Head of caudate nucleus (tissue), 42 donors: ENCODE measurements at places on chromosomes 1 and 21.
A peak's percentile ranks its signal among the peaks of the same experiment; 100 is the strongest.

DNA sequence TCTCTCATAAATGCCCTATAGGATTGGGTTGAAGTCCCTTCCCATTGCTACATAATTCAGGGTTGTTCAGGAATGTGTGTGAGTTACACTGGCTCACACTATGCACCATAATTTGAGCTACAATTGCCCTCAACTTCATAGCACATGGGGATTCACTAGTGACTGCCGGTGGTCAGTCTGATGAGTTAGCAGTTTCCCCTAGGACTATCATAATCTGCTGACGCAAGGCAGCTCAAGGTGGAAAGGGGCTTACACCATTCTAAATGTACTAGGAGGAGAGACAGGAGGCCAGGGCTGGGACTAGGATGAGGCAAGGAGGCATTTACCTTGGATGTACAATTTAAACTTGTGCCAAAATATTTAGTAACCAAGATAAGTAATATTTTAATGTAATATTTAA lies 224.7 kb downstream of the GRIK1 start:
- DNase-seq, result no peak

GRCh38 chr1:244030481-244031040 lies 20.5 kb upstream of the ZBTB18 start:
- DNase-seq, result no peak

GRCh38 chr1:232507571-232507970 lies 122.4 kb downstream of the SIPA1L2 start:
- DNase-seq, result no peak

GRCh38 chr1:221274373-221274772 lies 395.1 kb downstream of the HLX start:
- DNase-seq, result no peak

- no peak for DNase-seq
Observed at GRCh38 chr1:2556678-2557481, 709 bp downstream of the TNFRSF14 start.

DNA sequence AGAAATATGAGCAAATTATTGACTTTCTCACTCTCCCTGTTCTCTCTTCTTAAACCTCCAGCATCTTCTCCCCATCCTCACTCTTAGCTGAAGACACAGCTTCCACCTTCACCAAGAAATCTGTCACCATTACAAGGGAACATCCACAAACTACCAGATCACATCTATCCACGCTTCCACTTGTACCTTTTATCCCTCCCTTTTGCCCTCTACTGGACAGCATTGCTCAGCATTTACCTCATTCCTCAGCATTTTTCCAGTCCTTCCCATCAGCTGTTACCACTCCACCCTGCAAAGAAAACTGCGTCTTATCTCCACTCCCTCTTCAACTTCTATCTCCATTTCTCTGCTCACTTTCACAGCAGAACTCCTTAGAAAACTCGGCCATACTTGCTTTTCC lies 42.6 kb downstream of the KCNJ6 start:
- no peak for DNase-seq

DNA sequence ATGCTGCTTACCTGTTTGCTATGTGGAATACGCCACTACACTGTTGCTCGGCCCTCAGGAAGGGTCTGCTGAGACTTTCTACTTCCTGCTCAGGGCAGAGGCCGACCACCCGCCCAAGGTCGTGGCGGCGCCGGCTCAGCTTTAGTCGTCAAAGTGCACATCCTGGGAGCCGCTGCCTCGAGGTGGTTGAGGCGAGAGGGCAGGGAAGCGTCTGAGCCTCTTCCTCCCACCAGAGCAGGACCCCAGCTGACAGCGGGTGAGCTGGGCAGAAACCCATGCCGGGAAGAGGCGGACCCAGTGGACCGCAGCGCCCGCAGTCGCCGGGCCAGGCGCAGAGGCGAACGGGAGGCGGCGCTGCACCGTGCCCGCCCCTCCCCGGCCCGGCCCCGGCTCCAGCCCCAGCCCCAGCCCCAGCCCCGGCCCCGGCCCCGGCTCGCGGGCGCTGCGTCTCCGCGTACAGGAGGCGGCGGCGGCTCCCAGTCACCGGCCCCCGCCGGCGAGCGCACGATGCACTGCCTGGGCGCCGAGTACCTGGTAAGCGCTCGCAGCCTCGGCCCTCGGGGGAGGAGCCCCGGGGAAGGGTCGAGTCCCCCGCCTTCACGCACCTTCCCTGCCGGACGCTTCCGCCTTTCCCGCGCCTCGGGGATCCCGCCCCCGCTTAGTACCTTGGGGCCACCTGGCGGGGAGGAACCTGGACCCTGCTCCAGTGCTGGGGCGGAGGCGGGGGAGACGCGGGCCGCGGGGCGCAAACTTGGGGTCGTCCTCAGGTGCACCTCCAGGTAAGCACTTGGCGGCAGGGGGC lies at the start of gene SLC44A3:
TSS of gene SLC44A3 (plus strand) at position 413 of the 802 bp plus-strand sequence. CDS start at position 508, 95 bp downstream.
- DNase-seq, result peak; percentile 30

DNA sequence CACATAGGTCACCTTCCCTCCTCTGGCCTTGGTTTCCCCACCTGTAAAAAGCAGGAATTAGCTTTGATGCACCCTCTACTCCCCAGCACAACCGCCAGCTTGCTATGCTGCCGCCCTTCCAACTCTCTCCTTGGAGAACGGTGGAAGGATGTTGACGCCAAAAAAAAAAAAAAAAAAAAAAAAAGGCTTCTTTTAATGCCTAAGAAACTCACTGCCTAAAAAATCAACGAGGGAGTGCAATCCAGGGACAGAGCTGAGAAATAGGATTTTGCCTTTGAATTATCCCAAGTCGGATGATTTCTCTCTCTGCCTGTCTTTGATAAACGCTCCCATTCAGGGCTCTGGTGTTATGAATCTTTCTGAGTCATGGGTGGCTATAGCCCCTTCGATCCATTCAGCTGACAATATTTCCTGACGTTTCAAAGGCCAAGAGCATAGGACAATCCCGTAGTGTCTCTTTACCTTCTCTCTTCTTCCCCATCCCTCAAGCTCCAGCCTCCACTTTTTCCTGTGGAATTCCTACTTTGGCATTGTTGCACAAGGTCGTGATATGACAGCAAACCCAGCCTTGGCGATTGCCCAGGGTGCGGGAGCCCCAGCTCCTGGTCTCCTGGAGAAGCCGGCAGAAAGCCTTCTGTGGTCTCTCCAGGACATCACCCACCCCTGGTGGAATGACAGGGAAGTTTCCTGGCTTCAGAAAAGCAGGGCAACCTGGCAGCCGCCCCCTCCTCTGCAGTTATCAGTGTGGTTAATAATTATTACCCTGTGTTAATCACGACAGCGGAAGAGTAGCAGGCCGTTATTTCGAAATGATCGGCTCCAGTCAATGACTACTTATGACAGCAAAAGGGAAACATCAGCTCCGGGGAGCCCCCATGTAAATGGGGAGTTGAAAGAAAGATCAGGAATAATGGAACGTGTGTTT lies 8.0 kb upstream of the PLXNA2 start:
- no peak for DNase-seq

- DNase-seq, result no peak
Observed at GRCh38 chr21:18373606-18374005, 30.0 kb downstream of the TMPRSS15 start.

DNA sequence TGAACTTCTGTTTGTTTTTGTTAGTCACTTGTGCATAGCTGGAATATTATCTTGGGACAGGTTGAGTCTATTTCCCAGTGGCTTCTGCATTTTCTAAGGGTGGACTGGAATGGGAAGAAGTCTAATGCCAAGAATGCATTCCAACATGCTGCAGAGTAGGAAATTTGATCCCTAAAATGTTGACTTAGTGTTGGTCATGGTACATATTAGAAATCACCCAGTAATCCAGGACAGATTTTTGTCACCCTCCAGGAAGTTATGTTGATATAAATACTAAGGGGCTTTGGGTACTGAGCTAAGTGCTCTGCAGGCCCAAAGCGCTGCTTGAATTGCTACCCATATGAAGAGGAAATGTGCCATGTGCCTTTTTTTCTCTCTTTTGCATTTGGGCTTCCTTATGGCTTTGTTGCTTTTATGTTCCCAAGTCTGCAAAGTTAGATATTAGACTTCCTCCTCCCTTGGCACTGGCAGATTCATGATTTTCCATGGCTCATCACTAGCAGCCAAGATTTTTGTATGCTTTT lies 10.0 kb downstream of the ARID1A start:
- DNase-seq, result no peak

DNA sequence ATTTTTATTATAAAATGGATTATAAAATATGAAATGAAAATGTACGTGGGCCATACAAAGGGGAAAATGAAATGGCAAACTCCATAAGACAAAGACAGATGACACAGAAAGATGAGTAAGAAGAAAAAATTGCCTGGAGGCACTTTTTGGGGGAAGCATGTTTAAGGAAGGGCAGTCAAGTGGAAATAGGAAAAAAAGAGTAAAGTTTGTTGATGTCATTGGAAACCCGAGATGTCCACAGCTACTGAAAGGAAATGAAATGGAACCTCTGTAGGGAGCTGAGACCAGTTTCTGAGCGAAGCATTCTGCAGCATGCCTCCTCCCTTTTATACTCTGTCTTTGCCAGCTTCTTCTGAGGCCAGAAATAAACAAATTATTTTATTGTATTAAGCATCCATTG lies 203.4 kb upstream of the UBE2U start:
- DNase-seq, result no peak

DNA sequence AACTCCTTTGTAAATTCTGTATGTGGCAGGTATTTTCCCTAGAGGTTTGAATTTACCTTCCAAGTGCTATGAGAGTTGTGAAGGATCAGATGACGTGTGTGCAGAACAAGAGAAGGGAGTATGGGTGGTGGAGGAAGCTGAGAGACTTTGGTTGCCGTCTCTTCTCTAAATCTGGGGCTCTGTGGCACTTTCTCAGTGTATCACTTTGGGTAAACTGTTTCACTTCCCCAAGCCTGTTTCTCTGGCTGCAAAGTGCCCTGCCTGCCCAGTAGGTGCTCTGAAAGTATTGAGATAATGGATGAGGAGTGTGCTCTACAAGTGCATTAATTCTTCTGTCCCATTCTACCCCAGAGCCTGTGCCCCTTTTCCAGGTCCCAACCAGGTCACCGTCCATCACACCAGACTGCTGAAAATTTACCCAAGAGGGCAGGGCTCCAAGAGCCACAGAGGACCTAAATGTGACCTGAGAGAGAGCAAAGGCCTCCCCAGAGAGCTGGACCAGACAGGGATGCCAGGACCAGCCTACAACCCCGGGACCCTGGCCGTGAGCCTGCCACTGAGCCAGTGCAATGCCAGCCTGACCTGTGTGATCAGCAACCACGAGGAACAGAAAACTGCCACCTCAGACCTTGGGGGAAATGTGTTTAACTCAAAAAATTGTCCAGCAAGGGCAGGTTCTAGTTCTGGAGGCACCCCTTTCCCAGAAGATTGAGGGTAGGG lies 131.6 kb upstream of the ETV3 start:
- no peak for DNase-seq

DNA sequence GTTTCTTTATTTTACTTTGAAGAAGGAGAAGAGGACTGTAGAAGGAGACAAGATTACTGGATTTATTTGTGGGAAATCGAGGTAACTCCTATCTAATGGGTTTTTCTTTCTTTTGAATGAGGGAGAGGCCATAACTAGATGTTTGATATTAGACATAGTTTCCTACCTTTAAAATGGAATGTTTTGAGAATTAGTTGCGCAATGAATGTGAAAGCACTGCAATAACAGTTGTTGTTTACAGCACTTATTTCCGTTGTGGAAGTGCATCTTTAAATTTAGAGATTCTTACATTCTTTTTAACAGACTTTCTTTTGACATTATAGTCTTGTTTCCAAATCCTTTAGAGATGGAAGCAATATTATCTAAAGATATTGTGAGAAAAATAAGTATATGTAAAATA lies 229.0 kb downstream of the SRGAP2C start:
- no peak for DNase-seq

GRCh38 chr1:153339802-153340201 lies 8.8 kb downstream of the PGLYRP4 start:
- no peak for DNase-seq

- peak; percentile 80 for DNase-seq
Observed at GRCh38 chr1:112803906-112804762, 89.0 kb upstream of the PPM1J start.

DNA sequence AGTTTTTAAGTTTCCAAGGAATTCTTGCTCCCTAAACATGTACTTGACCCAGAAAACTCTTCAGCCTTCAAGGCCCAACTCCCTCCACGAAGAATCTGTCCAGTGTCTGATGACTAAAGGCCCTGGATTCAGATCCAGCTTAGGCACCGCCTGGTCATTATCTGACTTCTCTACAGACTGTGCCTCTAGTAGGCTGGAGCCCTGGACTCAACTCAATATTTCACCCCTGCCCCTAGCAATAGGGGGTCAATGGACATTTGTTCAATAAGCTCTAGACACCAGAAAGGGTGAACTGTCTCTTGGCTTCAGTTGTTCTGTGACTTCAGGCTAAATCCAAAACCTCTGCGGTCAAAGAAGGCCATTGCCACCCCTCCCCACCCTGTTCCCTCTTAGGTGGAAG lies 34.5 kb downstream of the NUAK2 start:
- no peak for DNase-seq
